Activated T-helper 1 cell treated with anti-CD3 and anti-CD28 coated beads, Interleukin-2, amount 50 U/mL, for 16 hours (primary cell): ENCODE measurements at places on chromosomes 3 and 15.

DNA sequence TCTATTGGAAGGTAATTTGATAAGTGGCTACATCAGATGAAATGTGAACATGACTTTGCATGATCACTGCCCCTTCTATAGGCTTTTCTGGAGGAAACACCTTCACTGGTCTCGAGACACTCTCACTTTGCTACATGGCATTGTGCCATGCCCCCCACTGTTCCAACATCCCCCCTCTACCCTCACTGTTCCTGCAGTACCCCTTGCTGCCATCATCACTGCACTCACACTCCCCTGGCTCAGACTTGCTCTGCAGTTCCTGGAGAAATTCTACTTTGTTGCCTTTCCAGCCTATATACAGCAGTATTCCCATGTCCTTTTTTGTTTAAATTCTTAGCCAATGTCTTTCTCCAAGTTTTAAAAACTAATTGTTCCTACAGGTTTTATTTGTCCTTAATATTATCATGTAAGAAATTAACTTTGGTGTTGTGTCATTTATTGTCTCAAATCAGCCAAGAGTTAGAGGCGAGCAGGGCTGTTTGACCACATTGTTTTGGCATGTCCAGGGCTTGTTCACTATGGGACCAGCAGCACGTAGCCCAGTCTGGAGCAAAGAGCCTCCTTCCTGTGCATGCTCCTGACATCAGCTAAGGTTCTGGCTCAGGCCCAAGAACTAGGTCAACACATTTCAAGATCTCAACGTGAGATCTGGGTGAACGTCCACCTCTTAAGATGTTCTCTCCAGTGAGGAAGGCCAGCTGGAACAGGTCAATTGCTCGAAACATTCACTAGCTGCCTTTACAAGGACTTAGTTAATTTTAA, 246.4 kb downstream of the SLC9A9 start:
- DNase-seq, result no peak

DNA sequence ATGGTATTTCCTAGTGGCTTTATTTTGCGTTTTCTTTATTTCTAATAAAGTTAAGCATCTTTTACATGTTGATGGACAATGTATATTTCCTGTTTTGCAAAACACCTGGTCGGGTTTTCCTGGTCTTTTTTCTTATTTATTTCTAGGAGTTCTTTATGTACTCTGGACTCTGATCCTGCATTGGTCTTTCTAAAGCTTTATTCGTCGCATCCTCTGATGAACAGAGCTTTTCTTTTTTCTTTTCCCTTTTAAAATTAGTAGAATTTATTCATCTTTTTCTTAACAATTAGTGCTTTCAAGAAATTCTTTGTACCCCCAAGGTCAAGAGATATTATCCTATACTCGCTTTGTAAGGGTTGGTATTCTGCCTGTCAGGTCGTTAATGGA, 32.2 kb downstream of the ZDHHC19 start:
- no peak for DNase-seq

DNA sequence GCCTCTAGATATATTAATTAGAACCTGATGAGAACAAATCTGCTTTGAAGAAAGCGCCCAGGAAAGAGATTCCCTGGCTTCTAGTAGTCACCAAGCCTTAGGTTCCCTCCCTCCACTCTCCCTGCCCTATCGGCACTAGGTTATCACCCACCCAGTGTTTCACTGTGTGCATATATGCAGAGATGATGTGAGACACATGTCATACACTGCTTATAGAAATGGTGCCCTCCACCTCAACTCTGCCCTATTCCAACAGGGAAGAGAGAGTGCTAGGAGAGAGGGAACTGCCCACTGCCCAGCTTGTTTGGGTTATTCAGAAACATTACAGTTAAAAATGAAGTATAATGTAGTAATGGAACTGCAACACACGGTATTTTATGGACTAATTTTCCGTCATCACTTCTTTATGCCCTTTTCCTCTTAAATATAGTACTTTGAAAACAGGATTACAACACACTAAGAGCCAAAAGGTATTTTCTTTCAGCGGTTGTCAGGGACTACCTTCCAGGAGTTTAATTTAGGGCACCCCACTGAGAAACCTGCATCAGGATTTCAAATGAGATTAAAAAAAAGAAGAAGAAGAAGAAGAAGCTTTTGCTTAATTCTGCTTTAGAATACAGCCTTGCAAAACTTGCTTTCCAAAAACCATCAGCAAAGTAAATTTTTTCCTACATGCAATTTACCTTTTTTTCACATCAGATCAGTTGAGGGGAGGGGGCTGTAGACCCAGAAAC, 55.3 kb downstream of the MEIS2 start:
- DNase-seq, result no peak

- DNase-seq, result no peak
Observed at GRCh38 chr15:98604983-98605382, 43.4 kb upstream of the IGF1R start.
